ENCODE measurements at places on chromosomes 2 and 18.

DNA sequence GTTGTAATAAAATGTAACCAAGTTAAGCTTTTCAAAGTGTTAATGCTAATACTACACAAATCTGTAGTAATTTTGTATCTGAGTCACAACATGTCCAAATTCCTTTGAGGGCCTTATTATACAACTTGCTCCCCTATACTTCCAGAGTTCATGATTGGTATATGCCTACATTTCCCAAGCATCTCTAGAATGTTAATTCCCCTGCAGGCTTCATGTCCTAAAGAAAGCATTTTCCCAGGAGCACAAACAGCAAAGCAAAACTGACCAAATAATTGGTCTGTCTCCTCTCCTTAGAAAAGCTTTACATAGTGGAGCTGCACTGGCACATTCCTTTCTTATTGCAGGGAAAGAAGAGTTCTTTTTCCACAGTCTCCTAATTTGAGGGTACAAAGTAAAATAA, 3.7 kb downstream of the ALS2 start:
- no peak for DNase-seq

GRCh38 chr2:36963734-36964133, 2.6 kb downstream of the STRN start:
- DNase-seq = no peak

GRCh38 chr2:64804651-64805050, 150.9 kb upstream of the SERTAD2 start:
- DNase-seq = no peak

- no peak for DNase-seq
Measured at GRCh38 chr2:3604991-3605961, 10.4 kb downstream of the COLEC11 start.

- no peak for DNase-seq
Measured at GRCh38 chr2:71919708-71920107, 228.0 kb downstream of the CYP26B1 start.

DNA sequence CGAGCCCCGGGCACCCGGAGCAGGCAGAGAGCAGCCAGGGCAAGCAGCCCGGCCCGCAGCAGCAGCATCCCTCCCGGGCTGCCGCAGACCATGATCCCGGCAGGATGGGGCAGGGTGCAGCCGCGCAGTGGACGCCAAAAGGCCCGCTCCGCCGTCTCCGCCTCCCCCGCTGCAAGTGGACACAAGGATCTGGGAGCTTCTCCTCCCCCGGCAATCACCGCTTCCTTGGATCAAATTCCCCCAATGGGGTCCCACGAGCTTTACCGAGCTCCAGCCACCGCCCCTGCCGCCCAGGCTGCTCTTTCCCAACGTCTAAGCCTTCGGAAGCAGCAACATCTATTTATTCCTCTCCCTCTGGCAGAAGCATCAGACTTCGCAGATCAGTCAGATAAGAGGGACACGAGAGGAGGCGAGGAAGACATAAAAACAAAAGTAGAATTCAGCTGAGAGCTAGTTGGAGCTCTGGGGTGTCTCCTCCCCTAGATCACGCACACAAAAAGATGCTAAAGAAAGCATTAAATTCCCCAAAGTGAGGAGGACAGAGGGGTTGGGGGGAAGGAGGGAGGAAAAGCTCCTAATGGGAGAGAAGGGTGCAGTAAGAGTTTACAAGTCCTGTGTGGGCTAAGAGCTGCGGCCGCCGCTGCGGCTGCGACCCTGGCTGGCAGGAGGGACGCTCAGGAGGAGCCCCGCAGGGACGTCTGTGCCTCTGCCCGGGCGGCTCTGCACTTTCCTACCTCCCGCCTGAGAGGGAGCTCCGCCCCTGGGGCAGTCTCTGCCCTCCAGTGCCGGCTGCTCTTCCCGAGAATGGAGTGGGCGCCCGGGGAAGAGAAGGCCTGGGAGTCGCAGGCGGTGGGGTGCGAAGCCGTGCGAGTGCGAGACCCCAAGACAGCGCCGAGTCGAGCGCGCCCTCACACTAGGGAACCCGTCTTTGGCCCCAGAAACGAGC, at the start of gene FRZB:
Gene FRZB, minus strand, starts transcription at position 177 of the 946 bp plus-strand sequence. Its CDS starts 85 bp downstream, at position 92.
- DNase-seq = no peak

- no peak for DNase-seq
Measured at GRCh38 chr2:215371915-215372897, 60.3 kb downstream of the ATIC start.

DNA sequence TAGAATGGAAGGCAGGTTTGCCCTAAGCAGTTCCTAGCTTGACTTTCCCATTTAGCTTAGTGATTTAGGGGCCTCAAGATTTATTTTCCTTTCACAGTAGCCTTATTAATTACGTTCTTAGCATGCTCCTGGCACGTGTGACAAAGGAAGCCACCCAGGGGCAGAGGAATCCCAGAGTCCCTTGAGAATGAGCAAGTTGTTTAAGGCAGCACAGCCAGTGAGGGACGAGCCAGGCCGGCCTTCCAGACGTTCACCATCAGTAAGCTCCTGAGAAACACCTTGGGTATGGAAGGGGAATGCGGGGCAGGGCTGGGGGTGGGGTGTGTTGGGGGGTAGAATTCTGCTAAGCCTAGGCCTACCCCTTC, 76.3 kb downstream of the SOWAHC start:
- DNase-seq = no peak

GRCh38 chr2:233449921-233450863, 95.9 kb downstream of the DGKD start:
- DNase-seq = no peak

- no peak for DNase-seq
Measured at GRCh38 chr18:58148954-58149471, 105.0 kb downstream of the NEDD4L start.

GRCh38 chr2:182391443-182391842, 35.4 kb downstream of the PDE1A start:
- no peak for DNase-seq

DNA sequence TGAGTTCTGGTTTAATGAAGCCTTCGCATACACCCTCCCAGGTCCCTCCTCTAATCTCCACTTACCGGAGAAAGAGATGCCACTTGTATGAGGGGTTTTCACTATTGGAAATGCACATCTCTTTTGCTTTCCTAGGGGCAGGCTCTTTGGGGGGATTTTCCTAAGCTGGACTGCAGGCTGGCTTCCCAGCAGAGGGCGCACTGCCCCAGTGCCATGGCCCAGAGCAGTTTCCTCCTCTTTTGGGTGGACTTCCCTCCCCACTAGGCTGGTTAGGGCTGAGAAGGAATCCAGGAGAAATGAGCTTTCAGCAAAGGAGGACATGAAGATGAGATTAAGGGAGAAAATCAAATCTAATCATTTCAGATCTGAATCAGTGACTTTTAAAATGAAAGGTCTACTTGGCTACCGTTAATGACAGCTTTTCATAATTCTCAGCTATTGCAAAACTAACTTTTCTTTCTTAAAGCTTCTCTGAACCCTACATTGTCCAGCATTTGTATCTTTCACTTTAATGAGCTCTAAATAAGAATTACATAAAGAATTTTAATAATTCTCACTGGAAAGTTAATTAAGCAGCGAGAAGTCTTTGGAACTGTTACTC, 784.1 kb upstream of the FANCL start:
- DNase-seq = no peak

DNA sequence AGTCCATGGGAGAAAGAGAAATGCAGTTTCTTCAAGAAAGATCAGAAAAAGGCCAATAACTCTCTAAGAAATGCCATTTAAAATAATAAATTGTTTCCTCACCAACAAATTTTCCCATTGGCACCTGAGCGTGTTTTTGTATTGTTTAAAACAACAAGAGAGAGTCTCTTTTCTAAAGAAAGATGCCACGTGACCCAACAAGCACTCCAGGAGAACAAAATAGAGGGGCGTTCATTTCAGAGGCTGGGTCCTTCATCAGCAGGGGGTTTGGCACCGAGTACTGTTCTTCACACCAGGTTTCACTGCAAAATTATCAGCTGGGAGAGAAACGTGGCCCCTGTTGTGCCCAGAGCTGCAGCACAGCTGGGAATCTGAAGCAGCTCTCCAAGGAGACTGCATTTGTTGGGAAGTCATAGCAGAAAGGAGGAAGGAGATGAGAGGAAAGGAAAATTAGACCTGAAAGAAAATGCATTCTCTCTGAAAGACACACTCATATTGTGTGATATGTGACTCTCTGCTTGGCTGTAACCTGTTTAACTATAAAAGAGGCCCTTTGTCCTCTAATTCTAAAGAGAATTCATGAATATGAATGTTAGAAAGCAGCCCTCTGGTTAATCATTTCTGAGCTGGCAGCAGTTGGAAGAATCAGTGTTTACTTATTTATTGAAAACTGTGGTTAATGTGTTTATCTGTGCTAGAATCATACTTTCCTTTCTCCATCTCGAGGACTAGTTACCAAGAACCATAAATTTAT, 205.3 kb upstream of the CDH20 start:
- DNase-seq = no peak

GRCh38 chr2:111701798-111702118, 182.2 kb downstream of the ANAPC1 start:
- no peak for DNase-seq

GRCh38 chr18:39911716-39912115, 2043.3 kb upstream of the PIK3C3 start:
- DNase-seq = no peak

DNA sequence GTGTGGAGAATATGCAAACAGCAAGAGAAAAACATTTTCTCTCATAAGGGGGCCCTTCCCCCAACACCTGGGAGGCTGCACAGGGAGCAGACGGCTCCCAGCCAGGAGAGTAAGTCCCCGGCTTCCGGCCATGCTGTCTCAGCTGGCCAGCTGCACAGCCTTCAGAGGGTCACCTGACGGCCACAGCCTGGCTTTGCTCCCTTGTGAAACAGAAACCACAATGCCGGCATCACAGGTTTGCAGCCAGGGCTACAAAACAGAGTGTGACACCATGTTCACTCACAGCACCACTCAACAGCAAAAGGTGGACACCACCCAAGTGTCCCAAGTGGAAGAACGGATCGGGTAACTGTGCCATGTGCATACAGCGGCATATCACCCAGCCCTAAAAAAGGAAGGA, 86.9 kb upstream of the GPC1 start:
- DNase-seq = no peak

DNA sequence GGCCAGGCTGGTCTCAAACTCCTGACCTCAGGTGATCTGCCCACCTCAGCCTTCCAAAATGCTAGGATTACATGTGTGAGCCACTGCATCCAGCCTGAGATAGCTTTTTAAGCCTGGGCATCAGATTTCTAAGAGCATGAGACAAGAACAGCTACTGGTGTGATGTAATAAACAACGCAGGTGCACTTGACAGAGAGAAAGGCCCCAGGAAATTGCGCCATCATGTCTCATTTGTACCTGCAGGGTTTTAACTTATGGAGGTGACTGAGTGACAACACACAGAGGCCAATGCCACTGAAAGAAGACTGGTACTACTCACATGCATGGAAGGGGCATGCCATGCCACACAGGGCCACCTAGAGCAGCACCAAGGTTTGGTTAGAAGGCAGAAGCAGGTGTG, 209.4 kb downstream of the SP3 start:
- no peak for DNase-seq

DNA sequence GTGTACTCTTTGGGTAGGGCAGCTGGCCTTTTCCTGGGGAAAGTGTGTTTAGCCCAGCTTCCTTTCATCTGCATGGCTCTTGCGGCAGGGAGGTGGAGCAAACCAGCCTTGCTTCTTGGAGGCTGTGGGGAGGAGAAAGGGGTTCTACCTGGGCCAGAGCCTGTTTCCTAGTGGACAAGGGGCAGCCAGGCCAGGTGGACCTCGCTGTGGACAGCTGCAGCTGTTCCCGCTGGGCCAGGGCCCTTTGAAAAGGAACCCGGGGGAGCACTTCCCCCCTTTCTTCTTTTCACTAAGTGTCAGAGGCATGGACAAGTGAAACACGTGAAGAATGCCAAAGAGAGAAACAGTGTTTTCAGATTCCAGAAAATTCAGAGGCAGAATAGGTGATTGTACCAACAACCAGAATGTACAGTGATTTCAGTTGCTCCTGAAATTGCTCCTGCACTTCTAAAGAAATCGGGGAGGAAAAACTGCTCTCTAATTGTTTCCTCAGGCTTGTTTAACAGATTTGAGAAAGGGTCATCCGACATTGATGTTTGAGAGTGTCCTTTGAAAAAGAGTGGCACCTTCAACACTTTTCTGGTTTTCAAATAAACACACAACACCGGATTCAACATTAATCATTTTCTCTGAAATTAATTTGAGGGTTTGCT, 3.9 kb downstream of the GLI2 start:
- no peak for DNase-seq

DNA sequence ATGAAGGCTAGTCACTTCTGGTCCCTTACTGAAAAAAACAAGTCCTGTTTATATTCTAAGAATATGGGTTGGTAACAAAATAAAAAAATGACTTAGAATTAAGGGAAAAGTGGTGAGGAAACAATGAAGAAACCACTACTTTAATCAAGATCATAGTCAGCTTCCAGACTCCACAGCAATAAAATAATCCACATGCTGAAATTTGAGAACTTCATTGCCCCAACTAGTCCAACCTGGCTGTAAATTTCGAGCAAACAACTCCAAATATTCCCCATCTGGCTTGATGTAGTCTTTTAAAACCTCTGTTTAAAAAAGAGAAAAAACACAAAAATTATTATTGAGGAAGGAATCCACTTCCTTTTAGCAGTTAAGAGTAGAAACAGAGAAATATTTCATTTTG, 32.5 kb downstream of the METTL4 start:
- no peak for DNase-seq

- no peak for DNase-seq
Measured at GRCh38 chr2:25063876-25064660, 22.2 kb downstream of the EFR3B start.

DNA sequence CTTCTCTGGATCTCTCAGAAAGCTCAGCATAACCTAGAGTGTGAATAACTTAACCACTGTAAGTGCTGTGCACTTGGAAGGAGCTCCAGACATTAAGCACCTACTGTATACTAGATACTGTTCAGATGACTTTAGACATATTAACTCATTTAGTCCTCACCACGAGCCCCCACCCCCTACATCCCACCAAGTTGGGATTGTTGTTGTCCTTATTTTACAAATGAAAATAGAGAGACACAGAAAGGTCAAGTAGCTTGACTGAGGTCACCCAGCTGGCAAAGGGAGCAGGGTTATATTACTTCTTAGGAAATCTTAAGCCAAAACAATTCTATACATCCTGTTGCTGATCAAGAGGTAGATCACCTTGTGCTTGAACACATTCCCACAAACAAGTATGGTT, 234.2 kb upstream of the SMAD2 start:
- no peak for DNase-seq

- DNase-seq = no peak
Measured at GRCh38 chr2:158394453-158394852, 62.1 kb downstream of the CCDC148 start.
